ENCODE measurements at places on chromosomes 16 and 17.

GRCh38 chr17:1137465-1137894 lies 42.3 kb downstream of the ABR start:
- no peak for DNase-seq

DNA sequence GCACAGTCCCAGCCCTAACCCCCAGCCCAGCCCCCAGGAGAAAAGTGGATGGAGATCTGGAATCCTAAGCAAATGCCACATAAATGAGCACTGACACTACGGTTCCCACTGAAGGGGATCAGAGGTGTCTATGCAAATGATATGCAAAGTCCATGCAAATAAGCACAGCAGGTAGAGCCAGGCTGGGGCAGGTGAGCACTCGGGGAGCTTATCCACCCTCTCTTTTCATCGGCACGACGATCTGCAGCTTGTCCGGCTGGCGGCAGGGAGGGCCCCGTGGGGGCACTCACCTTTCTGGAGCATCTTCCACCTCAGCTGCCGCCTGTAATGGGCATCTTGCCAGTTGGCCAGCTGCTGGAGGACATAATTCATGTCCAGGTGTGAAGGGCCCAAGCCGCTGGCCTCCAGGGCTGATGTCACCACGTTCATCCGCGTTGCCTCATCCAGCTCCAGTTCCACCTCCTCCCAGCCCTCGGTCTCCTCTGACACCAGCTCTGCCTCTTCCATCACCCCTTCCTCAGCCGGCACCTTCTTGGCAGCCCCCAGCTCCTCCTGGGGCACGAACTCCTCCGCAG lies 9.9 kb downstream of the HAP1 start:
- DNase-seq: no peak

- DNase-seq: peak; percentile 93
These were observed at the start of gene C16orf54 for GRCh38 chr16:29745853-29746345. Gene C16orf54 (minus strand): TSS chr16:29745990. CDS start chr16:29744951, 1,039 bp downstream.

- DNase-seq: no peak
These were observed 858 bp downstream of the SKAP1 start for GRCh38 chr17:48429156-48429555.

Measured in KG1 (cell line).